ENCODE measurements at places on chromosomes 16 and 17.

GRCh38 chr16:68362947-68363657, 52.3 kb downstream of the PRMT7 start:
- DNase-seq = no peak

DNA sequence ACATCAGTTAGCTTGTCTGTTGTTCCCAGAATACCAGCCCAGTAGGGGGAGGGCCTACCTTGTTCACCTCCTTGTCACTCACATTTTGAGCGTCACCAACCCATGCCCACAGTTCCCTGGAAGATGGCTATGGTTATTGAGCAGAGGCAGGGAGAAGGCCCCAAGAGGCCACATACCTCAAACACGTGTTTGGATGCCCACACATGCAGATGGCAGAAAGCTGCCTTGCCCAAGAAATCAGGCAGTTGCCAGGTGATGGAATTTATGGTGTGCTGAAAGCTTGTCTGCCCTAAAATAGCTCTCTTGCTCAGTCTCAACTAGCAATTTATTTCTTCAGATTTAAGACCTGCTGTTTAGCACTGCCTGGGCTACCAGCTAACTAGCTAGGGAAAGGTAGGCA, 16.5 kb upstream of the CMTM4 start:
- no peak for DNase-seq

DNA sequence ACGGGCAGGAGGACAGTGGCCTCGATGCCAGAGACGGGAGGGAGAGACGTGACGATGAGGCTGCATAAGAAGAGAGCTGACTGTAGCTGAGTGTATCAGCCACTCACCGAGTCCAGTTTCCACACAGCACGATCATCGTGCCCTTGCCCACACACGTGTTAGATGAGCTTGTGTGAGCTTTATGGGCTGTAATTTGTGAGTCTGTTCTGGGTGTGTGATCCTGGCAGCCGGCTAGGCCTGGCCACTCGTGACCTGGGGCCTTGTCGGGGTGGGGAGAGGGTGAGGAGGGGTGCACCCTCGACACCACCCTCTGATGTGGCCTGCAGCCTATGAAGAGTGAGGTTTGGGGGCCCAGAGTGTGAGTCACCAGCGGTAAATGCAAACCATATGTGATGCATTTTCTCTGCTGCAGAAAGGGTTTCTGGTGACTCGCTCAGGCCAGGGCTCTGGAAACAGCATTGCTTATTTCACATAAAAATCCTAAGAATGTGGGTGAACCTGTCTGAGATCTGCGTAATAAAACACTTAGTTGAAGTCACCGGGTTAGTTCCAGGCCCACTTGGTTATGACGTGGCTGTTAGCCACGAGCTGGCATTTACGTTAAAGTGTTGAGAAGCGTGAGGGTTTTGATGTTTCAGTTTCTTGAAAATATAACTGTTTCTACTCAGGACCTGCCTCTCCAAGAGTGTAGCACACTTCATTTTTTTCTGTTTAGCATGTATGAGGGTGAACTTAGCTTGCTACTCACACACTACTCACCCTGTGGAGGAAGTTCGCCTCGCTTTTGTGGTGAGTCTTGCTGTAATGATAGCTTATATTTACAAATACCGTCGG, 4.2 kb downstream of the METRNL start:
- no peak for DNase-seq

DNA sequence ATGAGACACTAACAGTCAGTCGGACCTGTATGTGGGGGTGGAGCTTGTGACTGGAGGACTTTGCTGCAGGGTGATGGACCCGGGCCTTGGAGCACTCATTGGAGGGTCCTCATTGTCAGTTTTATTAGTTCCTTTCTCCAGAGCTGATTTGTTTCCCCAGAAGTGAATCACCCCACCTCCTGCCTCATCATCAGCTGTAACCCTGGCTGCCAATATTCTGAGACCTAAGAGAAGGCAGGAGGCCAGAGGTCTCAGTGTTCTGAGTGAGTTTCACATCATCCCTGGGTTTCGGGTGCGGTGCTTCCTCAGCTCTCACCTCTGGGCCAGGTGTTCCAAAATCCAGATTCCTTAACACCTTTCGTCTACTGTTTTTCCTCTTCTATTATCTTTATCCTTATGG, 49.9 kb upstream of the KIFC3 start:
- no peak for DNase-seq

GRCh38 chr17:79950751-79951150, 84.9 kb downstream of the TBC1D16 start:
- DNase-seq = peak; percentile 67

DNA sequence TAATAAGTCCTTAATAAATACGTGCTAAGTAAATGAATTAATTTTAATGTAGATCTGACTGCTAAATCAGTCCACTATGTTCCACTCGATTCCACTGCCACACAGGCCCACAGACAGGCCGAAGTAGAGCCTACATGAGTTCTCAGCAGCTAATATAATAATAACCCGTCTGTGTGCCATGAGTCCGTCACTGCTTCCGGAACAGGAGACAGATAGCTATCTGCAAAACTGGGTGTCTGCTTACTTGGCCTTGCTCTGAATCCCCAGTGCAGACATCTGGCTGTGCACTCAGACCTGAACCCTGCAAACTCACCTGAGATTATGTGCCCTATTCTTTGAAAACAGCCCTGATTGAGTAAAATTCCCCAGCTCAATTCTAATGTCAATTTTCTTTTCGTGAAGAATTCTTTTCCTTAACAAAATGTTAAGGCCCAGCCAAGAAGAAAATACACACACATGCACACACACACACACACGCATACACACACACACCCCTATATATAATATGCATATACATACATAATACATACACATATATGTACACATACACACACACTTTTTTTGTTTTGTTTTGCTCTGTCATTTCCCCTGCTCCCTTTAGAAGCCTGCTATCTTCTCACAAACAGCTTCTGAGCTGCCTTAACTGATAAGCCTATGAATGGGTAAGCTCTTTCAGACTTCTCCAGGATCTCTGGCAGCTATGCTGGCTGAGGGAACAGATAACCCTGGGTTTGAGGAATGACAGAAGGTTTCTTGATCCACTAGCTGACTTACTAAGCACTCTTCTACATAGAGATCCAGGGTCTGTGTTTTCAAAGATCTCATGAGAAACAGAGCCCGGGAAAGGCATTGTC, 39.8 kb upstream of the TOM1L1 start:
- no peak for DNase-seq

DNA sequence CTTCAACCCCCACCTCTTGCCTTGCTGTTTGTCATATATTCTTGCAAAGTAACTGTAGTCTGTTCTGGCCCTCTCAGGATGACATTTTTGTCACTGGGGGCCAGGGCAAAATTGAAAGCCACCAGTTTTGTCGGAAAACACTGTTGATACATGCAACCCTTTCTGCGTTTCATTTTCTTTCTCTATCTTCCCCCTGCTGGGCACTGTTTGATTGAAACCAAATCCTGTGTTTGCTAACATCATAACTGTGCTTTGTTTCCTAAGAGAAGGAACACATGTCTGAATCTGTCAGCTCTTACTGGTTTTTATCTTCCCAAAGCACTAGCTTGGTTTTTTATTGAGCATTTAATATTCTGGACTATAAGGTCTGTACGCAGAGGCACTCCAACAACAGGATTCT, 11.7 kb upstream of the CPPED1 start:
- peak; percentile 22 for DNase-seq

- DNase-seq = no peak
Measured at GRCh38 chr17:66748578-66748977, 86.3 kb upstream of the CACNG5 start.

- peak; percentile 27 for DNase-seq
Measured at GRCh38 chr16:84339311-84339710, 29.0 kb upstream of the ATP2C2 start.

DNA sequence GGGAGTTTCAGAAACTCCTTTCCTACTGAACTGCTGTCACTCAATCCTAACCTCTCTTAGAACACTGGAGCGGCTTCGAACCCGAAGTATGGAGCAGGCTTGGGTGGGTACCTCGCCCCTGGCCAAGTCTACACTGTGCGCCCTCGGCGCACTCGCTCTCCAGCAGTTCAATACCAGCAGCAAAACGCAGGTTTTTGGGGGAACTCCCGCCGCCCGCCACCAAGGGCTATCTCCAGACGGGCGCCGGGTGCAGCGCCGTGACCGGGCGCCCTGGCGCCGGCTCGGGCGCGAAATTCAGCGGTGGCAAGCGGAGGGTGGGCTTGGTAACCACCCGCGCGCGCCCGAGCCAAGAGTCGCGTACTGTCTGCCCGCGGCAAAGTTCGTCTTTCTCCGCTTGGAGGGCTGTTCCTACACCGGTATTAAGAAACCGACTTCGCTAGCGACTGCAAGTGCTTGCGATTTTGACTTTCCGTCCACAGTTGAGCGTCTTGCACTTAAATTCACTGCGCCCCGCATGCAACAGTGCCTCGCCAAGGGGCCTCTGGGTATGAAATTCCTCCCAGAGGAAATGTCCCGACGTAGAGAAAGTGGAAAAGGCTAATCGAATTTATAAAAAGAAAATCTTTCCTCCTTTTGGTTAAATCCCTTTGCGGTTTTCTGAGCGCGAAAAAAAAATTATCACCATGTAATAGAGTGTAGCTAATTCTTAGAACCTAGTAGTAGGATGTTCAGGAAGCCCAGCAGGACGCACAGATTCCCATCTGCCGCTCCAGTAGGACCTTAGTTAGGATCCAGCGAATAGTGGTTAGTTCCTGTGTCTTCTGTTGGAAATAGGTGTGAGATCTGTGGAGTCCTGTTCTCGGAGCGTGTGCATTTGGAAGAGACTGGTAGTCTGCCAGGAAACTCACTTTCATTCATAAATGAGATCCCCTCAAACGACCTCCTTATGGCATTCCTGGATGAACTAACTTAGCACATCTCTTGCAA, 5.0 kb upstream of the SALL1 start:
- peak; percentile 46 for DNase-seq

- DNase-seq = no peak
Measured at GRCh38 chr17:28957992-28958355, 6.7 kb upstream of the PHF12 start.

DNA sequence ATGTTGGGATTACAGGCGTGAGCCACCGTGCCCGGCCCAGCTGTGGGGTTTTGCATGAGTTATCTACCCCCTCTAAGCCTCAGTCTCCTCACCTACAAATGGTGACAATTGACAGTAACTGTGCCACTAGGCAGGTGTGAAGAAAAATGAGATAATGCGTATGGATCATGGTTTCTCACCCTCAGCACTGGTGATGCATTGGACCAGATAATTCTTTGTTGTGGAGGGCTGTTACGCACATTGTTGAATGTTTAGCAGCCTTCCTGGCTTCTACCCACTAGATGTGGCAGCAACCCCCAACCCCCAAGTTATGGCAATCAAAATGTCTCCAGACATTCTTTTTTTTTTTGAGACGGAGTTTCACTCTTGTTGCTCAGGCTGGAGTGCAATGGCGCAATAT, 9.0 kb upstream of the HAPSTR1 start:
- DNase-seq = no peak

DNA sequence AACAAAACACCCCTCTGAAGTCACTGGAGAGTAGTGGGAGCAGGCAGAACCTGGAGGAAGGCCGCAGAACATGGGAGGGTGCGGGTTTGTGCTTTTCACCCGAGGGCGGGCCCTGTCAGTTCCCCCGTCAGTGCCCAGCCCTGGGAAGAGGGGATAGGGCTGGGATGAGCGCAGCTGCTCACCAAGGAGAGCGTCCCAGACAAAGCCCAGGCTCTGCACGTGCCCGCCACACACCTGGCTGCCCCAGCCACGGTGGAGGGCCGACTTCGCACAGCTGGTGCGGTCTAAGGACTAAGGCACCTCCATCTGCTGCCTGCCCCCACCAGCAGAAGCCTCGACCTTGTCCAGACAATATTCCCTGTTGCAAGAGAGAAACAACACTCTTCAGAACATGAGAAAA, 39.5 kb downstream of the ZCCHC14 start:
- DNase-seq = no peak

GRCh38 chr17:74037320-74037719, 166.2 kb upstream of the RPL38 start:
- no peak for DNase-seq

- no peak for DNase-seq
Measured at GRCh38 chr17:41467561-41467960, 375 bp upstream of the KRT32 start.

DNA sequence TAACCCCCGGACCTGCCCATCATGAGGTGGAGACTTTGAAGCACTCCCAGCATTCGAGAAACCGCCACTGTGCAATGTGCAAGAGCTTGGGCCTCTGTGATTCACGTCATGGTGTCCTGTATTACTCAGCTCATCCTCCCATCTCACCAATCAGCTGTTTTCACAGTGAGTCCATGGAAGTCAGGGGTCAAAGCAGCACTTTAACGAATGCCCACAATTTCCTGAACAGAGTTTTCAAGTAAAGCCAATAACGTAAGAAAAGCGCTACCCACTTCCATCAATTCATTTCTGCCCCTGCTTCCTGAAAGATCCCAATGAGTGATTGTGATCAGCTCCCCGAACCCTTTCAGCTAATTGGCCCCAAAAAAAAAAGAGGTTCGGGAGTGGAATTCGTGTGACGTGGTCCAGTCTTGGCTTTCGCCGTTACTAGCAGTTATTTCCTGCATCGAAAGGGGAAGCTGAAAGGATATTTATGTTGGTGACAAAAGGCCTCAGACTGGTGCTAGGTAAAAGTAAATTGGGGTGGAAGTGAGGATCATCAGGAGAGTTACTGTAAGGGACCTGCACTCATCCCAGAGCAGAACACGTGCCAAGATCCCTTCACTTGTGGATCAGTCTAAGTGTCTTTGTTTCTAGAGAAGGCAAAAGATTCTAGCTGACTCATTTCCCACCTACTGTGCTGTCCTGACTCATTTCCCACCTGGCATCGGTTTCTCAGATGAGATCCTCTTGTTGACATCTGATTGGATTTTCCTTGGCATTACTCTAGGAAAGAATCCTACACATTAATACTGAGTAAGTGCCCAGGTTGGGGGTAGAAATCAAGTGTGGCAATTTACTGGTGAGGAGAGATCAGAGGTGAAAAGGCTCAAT, 136.7 kb upstream of the NUDT7 start:
- no peak for DNase-seq

- DNase-seq = peak; percentile 75
Measured at GRCh38 chr16:85422196-85422631, 190.9 kb upstream of the GSE1 start.

DNA sequence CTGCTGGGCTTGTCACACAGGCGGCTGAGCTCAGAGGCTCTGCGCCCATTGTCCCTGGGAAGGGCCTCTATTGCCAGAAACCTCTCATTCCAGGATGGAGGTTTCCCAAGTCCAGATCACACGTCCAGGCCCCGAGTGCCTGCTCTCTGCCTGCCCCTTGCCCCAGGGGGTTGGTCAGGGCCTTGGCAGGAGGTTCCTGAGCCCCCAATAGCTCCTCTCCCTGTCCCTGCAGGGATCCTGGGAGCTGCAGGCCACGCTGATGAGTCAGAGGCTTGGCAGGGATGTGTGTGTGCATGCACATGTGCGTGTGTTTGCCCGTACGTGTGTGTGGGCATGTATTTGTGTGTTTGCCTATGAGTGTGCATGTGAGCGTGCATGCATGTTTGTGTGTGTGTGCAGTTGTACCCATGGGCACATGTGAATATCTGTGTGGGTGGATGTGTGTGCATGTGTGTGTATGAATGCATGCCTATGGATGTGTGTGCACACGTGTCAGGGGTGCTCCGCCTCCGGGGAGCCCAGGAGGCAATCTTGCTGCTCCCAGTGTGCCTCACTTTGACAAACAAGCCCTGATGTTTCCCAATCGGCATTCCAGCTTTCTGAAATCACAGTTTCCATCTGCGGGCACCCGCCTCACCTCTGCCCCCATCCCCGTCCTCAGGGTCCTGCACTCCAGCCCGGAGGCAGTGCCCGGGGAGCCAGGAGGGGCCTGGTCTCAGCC, 98.4 kb upstream of the GSE1 start:
- DNase-seq = peak; percentile 29

- no peak for DNase-seq
Measured at GRCh38 chr16:85459529-85460251, 153.4 kb upstream of the GSE1 start.

GRCh38 chr17:30334421-30334820, 564 bp upstream of the TMIGD1 start:
- no peak for DNase-seq

GRCh38 chr16:89183975-89184676, 12.6 kb downstream of the CDH15 start:
- DNase-seq = no peak

All from posterior cingulate gyrus (tissue), 11 donors.